ENCODE measurements at places on chromosomes 16 and 17.

DNA sequence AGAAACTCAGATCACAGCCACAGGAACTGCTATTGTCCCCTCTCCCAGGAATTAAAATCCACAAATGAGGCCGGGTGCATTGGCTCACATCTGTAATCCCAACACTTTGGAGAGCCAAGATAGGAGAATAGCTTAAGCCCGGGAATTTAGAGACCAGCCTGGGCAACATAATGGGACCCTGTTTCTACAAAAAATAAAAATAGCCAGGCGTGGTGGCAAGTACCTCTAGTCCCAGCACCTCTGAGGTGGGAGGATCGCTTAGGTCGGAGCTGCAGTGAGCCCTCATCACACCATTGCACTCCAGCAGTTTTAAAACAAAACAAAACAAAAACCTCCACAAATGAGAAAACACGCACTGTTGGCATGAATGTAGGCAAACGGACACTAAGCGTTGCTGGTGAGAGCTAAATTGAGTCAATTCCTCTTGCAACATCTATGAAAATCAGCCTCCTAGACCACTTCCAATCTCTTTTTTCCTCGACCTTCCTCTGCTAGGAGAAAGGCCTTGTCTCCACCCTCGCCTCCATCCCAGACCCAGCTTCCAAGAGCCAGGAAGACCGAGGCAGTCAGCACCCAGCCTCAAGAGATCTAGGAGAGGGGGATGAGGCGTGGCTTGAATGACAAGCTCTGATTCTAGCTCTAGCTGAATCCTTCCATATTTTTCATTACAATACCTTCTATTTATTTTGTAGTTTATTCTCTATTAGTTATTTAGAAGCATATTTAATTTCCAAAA, 14.8 kb downstream of the TLE7 start:
- DNase-seq, result no peak

DNA sequence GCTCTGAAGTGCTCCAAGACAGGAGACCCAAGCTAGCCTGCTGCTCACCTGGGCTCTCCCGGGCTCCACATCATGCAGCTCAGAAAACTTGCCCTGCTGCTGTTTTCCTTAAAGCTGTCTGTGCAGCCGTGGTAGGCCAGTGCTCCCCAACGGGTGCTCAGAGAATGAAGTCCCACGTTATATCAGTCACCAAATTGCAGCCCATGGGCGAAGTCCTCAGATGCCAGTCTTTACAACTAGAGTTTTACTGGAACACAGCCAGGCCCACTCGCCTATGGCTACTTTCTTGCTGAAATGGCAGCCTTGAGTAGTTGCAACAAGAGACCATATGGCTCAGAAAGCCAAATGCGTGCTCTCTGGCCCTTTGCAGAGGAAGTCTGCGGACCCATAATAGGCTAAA, 6.3 kb downstream of the CREBBP start:
- no peak for DNase-seq

DNA sequence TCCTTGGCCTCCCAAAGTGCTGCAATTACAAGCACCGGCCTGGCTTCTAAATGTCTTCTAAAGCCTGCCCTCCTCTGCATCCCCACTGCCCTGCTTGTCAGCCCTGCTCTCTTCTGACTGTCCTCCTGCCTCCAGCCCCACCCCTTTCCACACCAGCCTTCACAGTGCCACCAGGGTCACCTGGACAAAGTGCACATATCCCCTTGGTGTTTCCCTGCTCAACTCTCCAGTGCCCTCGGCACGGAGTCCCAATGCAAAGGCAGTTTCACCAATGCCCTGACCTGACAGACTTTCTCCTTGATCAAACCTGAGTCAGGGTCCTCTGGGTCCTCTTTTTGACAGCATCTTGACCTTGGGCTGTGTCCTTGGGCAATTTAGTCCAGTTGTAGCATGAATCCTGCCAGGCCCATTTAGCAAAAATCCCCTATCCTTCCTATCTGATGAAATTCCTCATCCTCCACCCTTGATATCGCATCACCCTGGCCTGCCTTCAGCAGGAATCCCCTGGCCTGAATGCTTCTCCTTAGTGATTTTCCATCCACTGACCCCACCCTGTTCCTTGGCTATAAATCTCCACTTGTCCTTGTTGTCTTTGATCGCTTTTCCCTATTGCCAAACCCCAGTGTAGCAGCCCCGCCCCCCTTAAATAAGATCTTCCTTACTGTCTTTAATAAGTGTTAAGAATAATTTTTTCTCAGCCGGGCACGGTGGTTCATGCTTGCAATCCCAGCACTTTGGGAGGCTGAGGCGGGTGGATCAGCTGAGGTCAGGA, 42.7 kb upstream of the ETV4 start:
- DNase-seq, result no peak

DNA sequence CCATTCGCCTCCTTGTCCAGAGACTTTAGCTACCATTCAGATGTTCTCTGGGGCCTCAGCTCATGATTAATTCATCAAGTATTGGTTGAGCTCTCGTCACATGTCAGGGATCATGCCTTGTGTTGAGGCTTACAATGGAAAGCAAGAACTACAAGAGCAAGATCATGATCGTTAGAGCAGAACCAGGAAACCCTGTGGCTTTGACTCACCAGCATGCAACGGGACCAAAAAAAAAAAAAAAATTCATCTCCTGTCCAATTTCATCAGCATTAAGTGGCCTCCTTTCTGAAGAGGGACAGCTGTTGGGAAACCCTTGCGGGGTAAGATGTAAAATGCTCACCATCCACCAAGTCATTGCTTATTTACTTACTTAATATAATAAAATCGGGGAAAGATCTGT, 12.1 kb upstream of the USP10 start:
- DNase-seq, result peak; percentile 61

DNA sequence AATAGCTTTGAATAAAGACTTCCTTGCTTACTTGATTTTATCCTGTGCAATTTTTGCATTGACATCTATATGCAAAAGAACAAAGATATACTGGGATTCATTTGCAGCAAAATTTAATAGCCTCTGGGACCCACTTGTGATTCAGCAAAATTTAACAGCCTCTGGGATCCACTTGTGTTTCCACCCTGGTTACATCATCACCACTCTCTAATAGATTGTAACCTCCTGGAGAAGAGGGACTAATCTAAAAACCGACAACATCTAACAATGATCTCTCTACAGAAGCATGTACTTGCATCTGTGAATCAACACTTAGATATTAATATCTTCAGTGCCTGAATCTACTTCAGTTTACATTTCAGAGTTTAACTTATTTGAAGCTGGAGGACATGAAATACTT, 202.0 kb upstream of the CPHXL start:
- DNase-seq, result no peak

- DNase-seq, result no peak
These were observed 120.0 kb upstream of the GOT2 start for GRCh38 chr16:58853854-58854791.

- DNase-seq, result no peak
These were observed 1.4 kb downstream of the KRTAP29-1 start for GRCh38 chr17:41301204-41301790.

- DNase-seq, result no peak
These were observed 24.7 kb upstream of the CDRT15 start for GRCh38 chr17:14261406-14261805.

DNA sequence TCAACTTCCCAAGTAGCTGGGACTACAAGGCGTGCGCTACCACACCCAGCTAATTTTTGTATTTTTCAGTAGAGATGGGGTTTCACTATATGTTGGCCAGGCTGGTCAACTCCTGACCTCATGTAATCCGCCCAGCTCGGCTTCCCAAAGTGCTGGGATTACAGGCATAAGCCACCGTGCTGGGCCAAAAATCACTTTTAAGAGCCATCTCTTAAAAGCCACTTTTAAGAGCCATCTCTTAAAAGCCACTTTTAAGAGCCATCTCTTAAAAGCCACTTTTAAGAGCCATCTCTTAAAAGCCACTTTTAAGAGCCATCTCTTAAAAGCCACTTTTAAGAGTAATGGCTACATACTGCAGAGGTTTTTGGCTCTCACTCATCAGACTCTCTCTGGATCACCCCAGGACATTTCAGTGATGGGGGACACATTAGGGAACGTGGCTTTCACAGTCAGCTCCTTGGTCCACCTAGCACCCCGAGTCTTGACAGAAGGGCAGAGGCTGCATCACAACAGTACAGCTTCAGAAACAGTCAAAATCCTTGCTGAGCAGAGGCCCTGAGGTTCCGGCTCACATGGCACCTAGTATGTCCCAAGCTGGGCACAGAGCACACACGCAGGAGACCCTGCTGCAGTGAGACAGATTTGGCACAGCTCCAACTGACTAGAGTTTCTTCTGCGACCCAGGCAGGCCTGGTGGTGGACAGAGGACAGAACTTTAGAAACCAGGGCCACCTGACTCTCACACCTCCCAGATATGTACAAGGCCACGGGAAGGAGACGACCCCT, 23.6 kb downstream of the RANBP10 start:
- no peak for DNase-seq

GRCh38 chr17:67912656-67913055, 83.6 kb downstream of the C17orf58 start:
- DNase-seq, result no peak

DNA sequence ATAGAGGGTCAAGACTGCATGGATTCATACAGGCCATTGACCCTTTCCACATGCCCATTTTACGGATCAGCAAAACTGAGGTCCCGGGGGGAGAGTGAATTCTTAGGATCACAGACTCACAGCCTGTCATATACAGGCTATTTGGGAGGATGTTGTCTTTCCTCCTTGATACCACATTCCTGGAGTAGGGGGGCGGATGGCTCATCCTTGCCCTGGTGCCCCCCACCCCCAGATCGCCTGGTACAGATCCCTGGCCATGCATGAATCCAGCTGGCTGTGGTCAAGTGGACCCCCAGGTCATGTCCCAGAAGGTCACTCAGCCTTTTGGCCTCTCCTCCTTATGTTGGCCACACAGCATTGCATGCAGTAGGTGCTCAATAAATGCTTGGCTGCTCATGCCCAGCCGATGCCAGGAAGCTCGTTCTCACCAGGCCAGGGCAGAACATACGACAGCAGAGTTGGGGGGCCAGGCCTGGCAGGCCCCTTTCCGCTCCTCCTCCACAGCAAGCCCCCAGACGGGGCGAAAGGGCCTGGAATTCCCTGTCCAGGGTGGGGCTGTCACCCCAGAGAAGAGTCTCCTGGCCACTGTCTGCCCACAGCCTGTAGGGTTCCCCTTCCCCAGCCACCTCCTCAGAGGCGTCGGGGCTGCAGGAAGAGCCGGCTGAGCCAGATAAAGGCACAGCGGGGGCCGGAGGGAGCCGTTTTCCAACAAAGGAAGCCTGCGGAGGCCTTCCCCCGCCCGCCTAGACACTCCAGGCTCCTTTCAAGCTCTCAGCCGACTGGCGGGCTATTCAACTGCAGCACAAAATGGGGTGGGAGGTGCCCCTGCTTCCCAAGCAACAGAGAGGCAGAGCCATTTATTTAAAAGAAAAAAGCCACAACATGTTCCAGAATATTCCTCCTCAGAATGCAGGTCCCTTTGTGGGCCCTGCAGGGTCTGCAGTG, 215.7 kb upstream of the CIBAR2 start:
- DNase-seq, result no peak

GRCh38 chr16:13866073-13866472, 53.9 kb upstream of the ERCC4 start:
- peak; percentile 7 for DNase-seq

- DNase-seq, result peak; percentile 94
These were observed 14.1 kb downstream of the MAP3K14 start for GRCh38 chr17:45302649-45303173.

GRCh38 chr17:73895157-73895556, 250.9 kb upstream of the SDK2 start:
- no peak for DNase-seq

DNA sequence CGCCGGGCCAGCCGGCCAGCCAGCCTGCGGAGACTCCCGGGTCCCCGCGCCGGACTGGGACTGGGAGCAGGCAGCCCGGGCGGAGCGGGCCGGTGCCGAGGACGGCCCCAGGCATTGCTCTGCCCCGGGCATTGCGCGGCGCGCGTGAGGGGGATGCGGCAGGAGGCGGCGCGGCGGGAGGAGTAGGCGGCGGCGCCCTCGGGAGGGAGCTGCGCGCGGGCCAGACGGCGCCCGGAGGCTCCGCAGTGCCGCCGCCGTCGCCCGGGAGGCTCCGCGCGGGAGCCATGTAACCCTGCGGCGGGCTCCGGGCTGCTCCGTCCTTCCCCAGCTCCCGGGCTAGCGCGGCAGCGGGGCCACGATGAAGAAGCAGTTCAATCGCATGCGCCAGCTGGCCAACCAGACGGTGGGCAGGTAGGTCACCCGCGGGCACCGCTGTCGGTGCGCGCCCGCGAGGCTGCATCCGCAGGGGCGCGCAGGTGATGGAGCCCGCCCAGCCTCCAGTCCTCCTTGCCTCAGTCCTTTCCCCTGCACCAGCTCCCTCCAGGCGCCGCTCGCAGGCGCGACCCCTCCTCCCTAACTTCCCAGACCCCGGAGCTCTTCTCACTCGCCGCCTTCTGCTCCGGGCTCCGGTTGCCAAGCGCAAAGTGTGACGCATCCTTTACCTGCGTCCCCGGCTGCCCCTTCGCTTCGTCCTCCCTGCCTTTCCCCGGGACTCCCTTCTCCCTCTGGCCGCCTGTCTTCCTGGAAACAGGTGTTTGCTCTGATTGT, at the start of gene ARHGAP44:
TSS of gene ARHGAP44 (plus strand) at position 18 of the 768 bp plus-strand sequence. CDS start at position 359, 341 bp downstream.
- DNase-seq, result no peak

- no peak for DNase-seq
These were observed 17.3 kb downstream of the MGRN1 start for GRCh38 chr16:4641895-4642294.

- no peak for DNase-seq
These were observed 126.6 kb downstream of the C16orf95 start for GRCh38 chr16:87190288-87191230.

GRCh38 chr17:49403514-49404289, 11.0 kb downstream of the PHB1 start:
- no peak for DNase-seq

GRCh38 chr17:39599004-39599664, 8.6 kb downstream of the NEUROD2 start:
- DNase-seq, result no peak

GRCh38 chr16:75579281-75579834, 13.2 kb downstream of the GABARAPL2 start:
- peak; percentile 40 for DNase-seq

GRCh38 chr17:28796062-28796461, 46.5 kb downstream of the FAM222B start:
- no peak for DNase-seq

DNA sequence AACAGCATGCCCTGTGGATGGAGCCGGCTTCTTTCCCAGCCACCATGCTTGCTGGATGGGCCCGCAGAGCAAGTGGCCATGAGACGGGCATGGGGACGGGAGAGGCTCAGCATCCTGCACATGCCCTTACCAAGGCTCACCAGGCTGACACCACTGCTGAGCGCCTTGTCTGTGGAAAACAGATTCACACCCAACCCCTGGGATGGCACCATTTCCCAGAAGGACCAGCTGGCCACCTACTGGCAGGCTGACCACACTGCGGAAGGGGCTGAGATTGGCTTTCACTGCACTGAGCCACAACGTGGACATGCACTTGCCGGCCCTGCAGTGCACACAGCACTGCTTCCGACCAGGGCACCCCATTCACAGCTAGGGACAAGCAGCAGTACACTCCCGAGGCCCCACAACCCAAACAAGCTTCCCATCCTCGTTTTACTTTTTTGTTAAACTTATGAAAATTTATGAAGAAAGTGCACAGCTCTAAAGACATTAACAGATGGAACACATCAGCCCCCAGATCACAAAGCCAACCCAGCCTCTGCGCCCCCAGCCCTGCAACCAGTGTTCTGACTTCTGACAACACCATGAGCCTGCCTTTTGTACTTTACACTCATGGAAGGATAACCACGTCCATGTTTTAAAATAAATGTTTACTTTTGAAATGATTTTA, 13.9 kb upstream of the KRTAP17-1 start:
- no peak for DNase-seq

- DNase-seq, result no peak
These were observed 284.8 kb upstream of the MAF start for GRCh38 chr16:79885320-79885719.

- no peak for DNase-seq
These were observed 612 bp downstream of the PSMD12 start for GRCh38 chr17:67365738-67366192.

GRCh38 chr17:81870981-81871386, at the start of gene ARHGDIA:
Gene ARHGDIA, minus strand, starts transcription at chr17:81871337. Its CDS starts 1,407 bp downstream, at chr17:81869930.
- no peak for DNase-seq

Measured in GM12864 (cell line).